Sigmoid colon (tissue), 7 donors: ENCODE measurements at places on chromosomes 1 and 21. TPM values are rescaled to one million over a fixed set of nuclear protein-coding genes. Genes with fewer than 3 reads are reported as not detected.

DNA sequence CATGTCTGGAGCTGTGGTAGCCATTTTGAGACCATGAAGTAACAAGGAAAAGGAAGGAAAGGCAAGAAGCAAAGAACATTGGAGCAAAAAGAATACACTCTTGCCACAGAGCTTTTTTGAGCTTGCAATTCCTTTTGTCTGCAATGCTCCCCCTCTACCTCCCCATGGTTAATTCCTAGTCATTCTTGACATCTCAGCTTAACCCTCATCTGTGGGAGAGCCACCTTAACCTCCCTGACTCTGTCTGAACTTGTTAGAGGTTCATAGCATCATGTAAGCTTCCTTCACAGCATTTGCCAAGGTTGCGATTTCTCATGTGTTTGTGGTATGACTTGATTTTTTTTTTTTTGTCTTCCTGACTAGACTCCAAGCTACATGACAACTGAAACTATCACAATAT lies 564.1 kb upstream of the PLXNA2 start:
- H3K4me1 ChIP-seq = no peaks in the 10 kb centered on the region
- H3K36me3 ChIP-seq = no peaks in the 10 kb centered on the region
- no peaks in the 10 kb centered on the region for H3K27me3 ChIP-seq
- DNase-seq = no peak
- H3K4me3 ChIP-seq = no peak overlapping the region

GRCh38 chr1:244735876-244736561 lies 83.1 kb downstream of the DESI2 start:
- H3K4me3 ChIP-seq = no peak overlapping the region
- no peak overlapping the region for H3K27ac ChIP-seq
- no peaks in the 10 kb centered on the region for H3K36me3 ChIP-seq
- no peak for DNase-seq

GRCh38 chr1:4468804-4469514 lies 185.4 kb upstream of the AJAP1 start:
- H3K27ac ChIP-seq = no peak overlapping the region
- no peak for DNase-seq
- H3K4me3 ChIP-seq = no peak overlapping the region
- H3K4me1 ChIP-seq = no peaks in the 10 kb centered on the region
- H3K27me3 ChIP-seq = no peaks in the 10 kb centered on the region
- no peaks in the 10 kb centered on the region for H3K36me3 ChIP-seq

CHAF1B gene
- polyA plus RNA-seq = 0.60 TPM
